ENCODE measurements at places on chromosomes 12 and 14. TPM values are rescaled to one million over a fixed set of nuclear protein-coding genes. Genes with fewer than 3 reads are reported as not detected.

DNA sequence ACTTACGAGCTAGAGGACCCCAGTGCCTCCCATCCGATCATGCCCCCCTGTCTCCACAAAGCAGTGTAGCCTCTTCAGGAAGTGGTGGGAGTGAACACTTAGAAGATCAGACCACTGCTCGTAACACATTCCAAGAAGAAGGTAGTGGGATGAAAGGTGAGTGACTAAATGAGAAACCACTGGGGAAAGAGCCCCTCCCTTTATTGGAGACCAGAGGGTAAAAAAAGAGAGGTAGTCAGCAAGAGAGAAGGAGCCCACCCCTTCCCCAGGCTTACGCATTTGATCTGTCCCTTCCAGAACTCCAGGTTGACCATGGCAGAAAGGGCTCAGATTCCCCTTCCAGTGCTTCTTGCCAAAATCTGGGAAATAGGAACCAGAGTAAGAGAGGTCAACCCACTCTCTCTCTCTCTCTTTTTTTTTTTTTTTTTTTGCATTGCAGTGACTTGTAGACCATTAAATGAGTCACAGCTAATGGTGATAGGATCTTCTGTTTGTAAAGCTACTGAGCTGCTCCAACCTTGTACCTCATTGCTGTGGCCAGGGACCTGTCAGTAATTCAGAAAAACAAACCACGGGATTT, 165.4 kb downstream of the GCH1 start:
- DNase-seq, result no peak

DNA sequence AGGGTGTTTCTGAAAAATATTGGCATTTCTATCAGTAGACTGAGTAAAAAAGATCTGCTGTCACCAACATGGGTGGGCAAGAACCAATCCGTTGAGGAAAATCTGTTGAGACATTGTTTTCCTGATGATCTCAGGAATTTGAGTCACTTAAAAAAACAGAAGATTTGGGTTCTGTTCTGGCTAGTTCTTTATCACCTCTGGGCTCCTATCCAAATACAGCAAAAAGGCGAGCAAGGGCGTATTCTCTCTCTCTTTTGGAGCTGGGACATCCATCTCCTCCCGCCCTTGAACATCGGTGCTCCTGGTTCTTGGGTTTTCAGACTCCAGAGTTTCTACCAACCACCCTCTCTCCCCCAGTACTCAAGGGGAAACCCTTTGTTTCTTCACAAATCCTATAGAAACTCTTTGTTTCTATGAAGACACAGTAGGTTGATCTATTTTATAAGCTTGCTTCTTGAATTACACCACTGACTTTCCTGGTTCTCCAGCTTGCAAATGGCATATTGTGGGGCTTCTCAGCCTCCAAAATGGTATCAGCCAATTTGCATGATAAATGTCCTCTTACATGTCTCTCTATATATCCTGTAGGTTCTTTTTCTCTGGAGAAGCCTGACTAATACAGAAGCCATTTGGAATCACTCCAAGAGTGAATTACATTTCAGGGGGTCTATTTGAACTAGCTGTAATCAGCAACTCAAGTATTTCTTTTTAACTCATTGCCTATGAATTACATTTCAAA, 263.9 kb upstream of the TMTC1 start:
- DNase-seq, result no peak

GRCh38 chr12:7503686-7504415, at the start of gene CD163:
Gene CD163 (minus strand): TSS chr12:7503777. CDS start chr12:7503690, 87 bp downstream.
- DNase-seq, result no peak

- DNase-seq, result peak; percentile 42
Measured at GRCh38 chr12:45725631-45726602, 3.6 kb upstream of the ARID2 start.

GRCh38 chr14:51327376-51327775, 87.3 kb downstream of the TMX1 start:
- DNase-seq, result no peak

GRCh38 chr14:24710403-24711112, 76.6 kb upstream of the GZMB start:
- DNase-seq, result peak; percentile 45

- DNase-seq, result peak; percentile 85
Measured at GRCh38 chr12:130872179-130873096, 572 bp downstream of the RAN start.

- DNase-seq, result peak; percentile 75
Measured at GRCh38 chr12:121799842-121800693, 3.7 kb upstream of the SETD1B start.

DNA sequence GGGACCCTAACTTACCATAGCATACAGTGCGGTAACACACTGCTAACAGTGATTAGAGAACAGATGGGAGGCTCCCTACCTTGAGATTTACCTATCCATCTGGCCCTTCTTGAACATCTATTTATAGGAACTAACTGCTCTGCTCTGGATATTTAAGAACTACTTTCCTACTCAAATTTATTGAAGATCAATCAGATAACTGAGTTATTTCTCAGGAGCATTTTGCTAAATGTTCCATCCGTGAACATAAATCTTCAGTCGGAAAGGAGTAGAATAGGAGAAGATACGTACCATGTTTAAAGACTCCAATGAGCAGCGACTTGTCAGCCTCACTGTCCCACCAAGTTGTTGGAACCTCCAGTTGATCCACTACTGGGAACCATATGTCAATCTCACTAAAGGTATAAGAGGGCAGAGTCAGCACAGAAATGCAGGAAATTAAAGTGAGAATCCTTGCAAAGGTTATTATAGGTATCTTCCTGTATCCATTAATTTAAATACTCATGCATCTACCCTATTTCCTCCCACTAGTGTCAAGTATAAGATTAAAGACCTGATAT, 15.6 kb upstream of the SUPT16H start:
- no peak for DNase-seq

GRCh38 chr12:92224685-92225331, 79.2 kb upstream of the BTG1 start:
- DNase-seq, result peak; percentile 26

DNA sequence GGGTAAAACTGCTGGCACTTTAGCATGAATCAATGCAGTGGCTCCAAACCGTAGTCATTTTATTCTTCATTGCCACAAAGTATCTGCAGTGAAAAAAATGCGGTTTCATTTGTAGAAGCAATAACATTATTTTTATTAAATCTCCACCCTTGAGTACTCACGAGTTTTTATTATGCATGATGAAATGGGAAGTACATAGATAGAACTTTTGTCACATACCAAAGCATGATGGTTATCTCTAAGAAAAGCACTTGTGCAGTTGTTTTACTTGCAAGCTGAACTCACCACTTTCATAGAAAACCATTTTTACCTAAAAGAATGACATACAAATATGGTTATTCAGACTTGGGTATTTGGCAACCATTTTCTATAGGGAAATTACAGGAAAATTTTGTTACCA, 90.3 kb downstream of the PELI2 start:
- no peak for DNase-seq

DNA sequence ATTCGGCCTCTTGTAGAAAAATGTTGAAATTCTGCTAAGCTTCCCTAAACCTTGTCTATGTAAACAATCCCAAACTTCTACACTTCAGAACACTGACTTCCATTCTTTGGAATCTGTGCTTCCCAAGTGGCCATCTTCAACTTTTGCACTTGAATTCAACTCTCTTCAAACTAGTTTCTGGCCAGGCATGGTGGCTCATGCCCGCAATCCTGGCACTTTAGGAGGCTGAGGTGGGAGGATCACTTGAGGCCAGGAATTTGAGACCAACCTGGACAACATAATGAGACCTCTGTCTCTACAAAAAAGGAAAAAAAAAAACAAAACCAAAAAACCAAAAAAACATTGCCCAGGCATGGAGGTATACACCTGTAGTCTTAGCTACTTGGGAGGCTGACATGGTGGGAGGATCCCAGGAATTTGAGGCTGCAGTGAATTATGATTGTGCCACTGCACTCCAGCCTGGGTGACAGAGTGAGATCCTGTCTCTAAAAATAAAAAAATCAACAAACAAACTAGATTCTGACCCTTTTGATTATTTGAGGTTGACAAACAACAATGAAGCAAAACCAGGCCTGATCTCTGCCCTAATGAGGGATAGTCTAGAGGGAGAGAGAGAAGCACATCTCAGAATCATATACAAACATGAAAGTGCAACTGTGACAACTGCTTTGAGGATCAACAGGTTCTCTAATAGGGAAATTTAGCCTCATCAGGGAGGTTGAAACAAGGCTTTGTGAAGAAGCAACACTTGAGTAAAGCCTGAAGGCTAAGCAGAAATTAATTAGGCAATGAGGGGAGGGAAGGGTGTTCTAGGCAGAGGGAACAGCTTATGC, 11.6 kb upstream of the C12orf75 start:
- no peak for DNase-seq

DNA sequence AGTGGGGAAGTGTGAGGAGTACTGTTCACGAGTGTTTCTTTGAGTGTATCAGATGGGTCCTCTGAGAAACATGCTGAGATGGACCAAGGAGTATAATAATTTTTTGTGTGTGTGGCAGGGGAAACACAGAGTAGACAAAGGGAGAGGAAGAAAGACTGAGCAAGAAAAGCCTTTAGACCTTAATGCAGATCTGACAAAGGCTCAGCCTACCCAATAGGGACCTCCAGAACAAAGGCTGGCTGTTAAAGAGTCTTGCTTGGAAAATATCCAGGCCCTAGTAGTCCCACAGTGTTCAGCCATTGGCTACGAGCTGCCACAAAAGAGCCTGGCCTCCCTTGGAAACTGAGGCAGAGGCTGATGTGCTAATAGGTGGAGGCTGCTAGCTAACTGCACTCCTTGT, 13.5 kb downstream of the COQ5 start:
- DNase-seq, result no peak

GRCh38 chr12:66107451-66107915, 23.1 kb downstream of the LLPH start:
- DNase-seq, result peak; percentile 58

DNA sequence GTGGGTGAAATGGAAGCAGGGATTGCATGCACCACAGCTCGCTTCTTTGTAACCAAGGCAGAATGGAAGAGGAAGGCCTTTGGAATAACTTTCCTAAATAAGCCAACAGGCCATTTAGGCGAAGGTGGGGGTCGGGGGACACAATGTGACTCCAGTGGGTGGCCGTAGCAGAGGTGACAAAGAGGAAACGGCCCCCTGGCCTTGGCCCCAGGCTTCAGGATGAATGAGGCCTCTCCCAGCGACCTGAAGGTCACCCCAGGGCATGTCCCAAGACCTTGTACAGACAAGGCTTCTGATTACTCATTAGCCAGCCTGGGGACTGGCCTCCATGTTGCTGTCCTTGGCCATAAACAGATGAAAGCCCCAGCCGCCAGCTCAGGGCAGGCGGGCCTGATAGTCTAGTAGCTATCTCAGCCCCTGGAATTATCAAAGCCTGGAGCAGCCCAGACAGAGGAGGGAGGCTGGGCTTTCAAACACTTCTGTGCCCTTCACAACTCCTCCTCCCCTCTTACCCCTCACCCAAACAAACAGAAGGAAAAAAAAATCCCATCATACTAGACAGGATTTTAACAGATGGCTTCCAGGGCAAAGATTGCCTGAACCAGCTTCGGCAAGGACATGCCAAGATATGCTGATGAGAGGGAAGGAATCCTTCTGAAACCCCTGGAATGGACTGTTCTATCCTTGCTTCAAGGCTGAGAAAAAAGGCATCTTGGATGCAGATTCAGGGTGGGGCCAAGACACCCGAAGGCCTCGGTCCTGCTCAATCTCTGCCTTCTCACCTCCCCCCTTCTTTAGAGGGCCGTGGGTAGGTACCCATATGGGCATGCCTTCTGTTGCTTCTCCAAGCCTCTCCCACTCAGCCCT, 142.3 kb upstream of the PARP11 start:
- DNase-seq, result no peak

GRCh38 chr12:101697930-101698799, 725 bp downstream of the CHPT1 start:
- DNase-seq, result no peak

GRCh38 chr14:68172627-68173026, 353.0 kb downstream of the RAD51B start:
- DNase-seq, result no peak

- DNase-seq, result no peak
Measured at GRCh38 chr12:18267427-18268099, 6.2 kb downstream of the PIK3C2G start.

DNA sequence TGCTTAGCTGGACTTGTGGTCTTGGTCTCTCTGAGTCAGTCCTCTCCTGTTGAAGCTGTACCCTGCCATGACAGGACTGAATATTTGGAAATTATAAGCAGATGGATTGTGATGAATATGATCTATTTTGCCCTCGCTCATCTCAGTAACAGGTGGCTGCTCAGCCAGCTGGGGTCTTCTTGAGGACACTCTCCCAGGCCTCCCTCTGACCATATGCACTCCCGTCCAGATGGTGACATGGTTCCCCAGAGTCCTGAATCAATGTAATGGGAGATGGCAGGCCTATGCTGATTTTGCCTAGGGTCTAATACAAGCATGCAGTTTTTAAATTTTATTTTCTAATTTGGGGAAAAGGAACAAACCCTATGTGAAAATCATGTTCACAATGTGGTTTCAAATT, 63.1 kb upstream of the TRHDE start:
- DNase-seq, result peak; percentile 17

GRCh38 chr12:96809522-96809921, 97.5 kb upstream of the NEDD1 start:
- no peak for DNase-seq

DNA sequence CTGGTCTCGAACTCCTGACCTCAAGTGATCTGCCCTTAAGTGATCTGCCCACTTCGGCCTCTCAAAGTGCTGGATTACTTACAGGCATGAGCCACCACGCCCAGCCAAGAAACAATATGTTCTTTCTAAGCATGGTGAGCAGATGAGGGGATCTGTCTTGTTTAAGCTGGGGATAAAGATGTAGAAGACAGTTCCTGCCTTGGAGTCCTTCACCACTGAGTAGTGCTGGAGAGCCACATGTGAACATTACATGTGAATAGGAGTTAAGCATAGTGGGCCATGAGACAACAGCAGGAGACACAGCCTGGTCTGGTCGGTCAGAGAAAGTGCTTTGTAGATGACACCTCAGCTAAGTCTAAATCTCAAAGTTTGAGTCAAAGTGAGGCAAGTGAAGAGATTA, 26.0 kb downstream of the TMBIM6 start:
- DNase-seq, result no peak

DNA sequence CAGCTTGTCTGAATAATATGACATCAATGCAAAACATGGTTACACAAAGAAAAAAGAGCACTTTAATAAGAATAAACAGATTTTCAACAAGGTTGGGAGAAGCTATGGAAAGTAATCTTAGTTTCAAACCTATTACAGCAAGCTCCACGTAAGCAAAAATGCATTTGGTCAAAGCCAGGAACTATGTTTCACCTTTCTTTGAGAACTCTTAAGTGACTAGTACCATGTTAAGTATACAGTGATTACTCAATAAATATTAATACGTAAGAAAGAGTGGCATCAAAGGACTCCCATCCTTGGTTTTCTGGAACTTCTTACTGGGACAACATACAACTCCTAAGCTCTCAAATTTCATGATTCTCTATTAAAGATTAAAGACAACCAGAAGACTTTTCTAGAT, 80.7 kb downstream of the ABCC9 start:
- no peak for DNase-seq

GRCh38 chr12:99915251-99916082, 69.3 kb downstream of the ANKS1B start:
- no peak for DNase-seq

GRCh38 chr14:49851813-49852212, 775 bp downstream of the NEMF start:
- no peak for DNase-seq

ANKS1B gene
- 1.8 TPM for polyA plus RNA-seq

WIF1 gene
- not detected for polyA plus RNA-seq

ACACB gene
- polyA plus RNA-seq, result 6.1 TPM

RIMBP2 gene
- polyA plus RNA-seq, result 1.1 TPM

NFE2 gene
- 0.25 TPM for polyA plus RNA-seq

SLC38A4 gene
- 89.3 TPM for polyA plus RNA-seq

SLC24A4 gene
- polyA plus RNA-seq, result 0.13 TPM

PPP4R4 gene
- 2.5 TPM for polyA plus RNA-seq

NUP37 gene
- polyA plus RNA-seq, result 29.2 TPM

All from SK-N-SH (cell line).